ENCODE measurements at places on chromosomes 13 and 19.

DNA sequence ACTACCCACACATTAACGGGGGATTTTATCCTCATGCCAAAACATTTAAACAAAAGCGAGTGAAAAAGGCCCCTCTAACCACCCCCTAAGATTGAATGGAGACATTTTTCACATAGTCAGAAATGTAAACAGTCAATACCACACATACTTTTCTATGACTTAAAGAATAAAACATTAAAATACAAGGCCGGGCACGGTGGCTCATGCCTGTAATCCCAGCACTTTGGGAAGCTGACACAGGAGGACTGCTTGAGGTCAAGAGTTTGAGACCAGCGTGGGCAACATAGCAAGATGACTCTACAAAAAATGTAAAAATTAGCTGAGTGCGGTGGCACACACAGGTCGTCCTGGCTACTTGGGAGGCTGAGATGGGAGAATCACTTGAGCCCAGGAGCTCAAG, 47.3 kb downstream of the MPHOSPH8 start:
- no peak for DNase-seq

GRCh38 chr13:24459234-24459633, 53.3 kb downstream of the PARP4 start:
- no peak for DNase-seq

- no peak for DNase-seq
Measured at GRCh38 chr13:18232994-18233782, 948.4 kb downstream of the TUBA3C start.

GRCh38 chr13:63299866-63300394, 1884.3 kb upstream of the PCDH20 start:
- DNase-seq = no peak

DNA sequence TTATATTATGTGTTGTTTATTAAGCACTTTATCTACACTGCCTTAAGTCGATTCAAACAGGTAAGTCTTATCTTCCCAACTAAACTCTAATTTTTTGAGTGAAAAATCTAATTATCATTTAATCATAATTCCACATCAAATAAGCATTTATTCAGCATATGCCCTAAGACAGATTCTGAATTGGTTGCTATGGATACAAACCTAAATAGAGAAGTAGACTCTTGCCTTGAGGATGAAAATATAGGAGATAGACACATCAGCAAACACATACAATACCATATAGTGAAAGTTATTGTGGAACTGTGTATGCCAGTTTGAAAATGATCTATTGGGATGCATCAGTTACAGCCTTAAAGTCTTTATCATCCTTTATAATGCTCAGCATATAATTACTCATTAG, 1679.9 kb downstream of the SLITRK1 start:
- no peak for DNase-seq

DNA sequence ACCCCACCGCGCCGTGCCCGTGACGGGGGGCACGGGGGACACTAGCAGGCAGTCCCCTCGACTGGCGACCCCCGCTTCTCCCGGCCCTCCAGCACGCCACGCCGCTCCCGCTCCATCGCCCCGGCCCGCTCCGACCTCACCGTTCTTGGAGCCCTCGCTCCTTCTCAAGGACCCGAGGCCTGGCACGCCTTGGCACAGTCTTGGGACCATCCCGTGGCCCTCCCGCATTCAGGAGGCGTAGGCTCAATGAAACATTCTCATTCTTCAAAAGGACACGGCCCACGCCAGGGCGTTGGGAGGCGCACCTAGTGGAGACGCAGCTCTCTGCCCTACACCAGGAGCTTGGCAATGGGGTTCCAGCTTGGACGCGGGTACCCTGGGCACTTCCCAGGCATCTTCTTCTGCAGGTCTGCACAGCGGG, 473 bp upstream of the CERS1 start:
- DNase-seq = peak; percentile 83

GRCh38 chr13:27028683-27029480, 142.7 kb downstream of the USP12 start:
- DNase-seq = no peak

DNA sequence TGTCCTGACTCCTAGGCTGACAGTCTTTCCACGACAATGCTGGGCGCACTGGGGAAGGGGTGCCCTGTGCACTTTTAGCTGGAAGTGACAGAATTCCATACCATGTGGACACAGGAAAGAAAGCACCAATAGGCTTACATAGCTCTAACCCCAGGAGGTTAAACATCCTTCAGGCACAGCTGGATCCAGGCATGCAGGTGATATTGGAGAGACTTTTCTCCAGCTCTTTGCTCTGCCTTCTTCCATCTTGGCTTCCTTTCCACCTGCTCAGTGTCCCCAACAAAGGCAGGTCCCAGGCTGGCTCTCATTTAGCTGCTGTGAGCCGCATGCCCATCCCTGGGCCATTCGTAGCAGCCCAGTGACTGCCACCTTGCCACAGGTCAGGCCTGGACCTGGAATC, 61.1 kb upstream of the LDLR start:
- DNase-seq = no peak

DNA sequence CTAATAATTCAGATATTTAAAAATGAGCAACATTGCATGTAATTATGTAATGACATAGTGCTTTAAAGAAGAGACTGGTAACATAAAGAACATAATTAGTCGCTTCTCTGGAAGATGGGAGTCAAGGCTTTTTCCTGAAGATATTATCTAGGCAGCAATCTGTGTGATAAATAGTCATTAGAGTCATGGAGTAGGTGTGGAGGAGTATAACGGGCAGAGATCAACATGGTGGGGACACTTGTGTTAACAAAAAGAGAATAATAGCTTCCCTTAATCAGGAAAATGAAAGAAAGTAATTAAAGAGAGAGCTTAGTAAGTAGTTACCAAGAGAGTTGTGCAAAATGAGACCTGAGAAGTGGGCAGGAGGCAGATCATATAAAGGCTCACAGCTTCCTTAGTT, 1417.1 kb upstream of the ATXN8OS start:
- no peak for DNase-seq

DNA sequence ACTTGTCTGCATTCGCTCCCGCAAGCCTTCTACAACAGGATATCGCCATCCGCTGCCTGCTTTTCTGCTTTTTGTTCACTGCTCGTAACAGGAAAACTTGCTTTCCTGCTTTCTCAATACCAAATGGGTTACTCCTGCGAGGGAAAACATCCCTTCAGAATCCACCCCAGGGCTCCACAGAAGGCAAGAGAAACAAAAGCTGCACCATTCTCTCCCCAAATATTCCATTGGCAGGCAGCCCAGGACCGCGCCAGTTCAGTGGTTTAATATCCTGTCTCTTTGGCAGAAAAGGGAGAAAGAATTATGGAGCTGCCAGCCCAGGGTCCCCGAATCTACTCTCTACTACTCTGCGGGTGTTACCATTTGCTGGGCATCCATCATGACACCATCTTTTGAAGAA, 84.7 kb upstream of the DOCK9 start:
- no peak for DNase-seq

DNA sequence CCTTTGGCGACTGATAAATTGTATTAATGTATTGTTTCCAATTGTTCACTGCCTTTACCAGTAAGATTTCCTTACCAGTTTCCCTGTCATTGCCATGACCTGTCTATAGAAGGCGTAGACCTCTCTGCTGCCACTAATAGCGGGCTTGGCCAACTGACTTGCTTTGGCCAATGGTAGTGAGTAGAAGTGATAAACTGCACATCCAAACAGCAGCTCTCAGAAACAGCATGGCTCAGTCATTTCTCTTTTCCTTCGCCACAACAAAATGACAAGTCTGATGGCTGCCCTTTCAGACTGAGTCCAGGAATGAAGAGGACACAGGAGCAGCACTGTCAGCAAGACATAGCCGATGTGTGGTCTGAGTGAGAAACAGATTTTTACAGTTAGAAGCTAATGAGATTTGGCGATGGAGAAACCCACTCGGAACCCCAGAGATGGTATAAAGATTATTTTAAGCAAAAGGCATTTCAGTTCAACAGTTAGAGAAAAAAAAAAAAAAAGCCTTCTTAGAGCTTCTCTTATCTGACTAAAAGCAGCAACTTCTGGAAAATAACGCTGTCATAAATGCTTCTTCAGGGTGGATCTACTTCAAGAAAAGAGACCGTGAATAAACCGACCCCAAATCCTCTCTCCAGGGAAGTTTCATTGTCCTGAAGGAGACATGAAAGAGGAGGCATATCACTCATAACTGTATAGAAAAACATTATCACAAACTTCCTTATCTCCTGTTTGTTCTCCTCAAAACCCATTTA, 42.0 kb upstream of the TM9SF2 start:
- DNase-seq = no peak

DNA sequence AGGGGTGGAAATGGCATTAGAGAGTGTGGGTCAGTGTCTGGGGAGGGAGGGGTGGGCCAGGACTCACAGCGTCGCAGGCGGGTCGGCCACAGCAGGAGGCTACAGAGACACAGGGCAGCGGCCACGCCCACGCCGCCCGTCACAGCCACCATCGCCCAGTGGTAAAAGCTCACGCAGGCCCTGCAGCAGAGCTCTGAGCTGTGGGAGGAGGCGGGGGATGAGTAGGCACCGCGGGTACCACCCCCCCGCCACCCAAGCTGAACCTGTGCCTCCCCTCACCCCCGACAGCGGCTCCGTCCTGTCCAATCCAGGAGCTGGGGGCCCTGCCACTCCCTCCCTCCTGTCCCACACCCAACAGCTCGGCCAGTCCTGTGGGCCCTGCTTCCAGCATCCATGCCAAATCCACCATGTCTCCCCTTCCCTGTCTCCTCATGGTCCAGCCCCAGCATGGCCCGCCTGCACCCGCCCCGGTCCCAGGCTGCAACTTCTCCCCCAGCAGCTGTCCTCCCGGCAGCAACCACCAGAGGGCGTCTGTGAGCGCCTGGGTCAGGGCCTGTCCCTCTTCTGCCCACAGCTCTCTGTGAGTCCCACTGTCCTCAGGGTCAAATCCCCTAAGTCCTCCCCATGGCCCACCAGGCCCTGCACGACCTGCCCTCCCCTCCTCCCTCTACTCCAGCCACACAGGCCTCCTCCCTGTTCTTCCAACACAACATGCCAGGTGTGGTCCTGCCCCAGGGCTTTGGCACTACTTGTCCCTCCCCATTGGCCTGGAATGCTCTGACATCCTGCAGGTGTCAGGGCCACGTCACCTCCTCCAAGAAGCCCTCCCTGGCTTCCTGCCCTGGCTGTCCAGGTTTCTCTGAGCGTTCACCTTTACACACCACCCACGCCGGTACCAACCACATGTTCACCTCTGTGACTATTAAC, 6.0 kb downstream of the TEKTIP1 start:
- DNase-seq = peak; percentile 94

DNA sequence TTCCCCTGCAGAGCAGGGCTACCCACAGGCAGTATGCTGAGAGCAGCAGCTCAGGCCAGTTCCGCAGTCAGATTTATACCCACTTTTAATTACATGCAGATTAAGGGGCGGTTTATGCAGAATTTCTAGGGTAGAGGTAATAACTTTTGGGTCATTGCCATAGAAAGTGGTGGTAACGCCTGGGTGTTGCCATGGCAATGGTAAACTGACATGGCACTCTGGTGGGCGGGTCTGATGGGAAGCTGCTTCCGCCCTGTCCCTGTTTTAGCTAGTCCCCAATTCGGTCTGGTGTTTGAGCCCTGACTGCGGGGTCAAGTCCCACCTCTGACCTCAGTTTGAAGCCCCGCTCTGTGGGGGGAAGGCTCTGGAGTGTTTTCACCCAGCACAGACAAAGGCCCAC, 141.1 kb upstream of the VSTM2B start:
- no peak for DNase-seq

- peak; percentile 59 for DNase-seq
Measured at GRCh38 chr19:34806976-34807860, 34.2 kb upstream of the ZNF599 start.

DNA sequence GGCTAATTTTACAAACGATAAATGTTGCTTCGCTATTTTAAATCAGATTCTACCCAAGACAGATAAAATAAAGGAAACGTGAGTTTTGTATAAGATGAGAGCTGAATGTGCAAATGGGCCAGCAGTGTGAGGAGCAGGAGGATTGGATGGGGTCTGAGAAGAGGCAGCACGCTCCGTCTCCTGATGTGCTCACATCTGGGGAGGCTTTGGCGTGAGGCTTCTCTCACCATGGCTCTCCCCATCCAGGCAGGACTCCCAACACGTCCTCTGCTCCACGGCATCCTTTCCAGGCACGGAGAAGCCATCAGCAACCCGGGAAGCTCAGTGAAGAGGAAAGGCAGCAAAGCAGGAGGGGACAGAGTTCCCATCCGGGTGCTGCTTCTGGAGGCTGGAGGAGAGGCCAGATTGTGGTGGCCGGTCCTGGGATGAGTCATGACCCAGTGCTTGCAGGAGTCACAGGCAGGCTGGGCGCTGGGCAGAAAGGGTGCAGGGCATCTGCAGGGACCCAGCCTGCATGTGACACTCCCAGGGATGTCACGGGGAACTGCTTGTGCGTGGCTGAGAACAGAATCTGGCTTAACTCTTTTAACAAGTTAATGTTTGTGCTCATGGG, 47.5 kb downstream of the ZNF536 start:
- peak; percentile 78 for DNase-seq

- no peak for DNase-seq
Measured at GRCh38 chr19:2394054-2394441, 33.3 kb downstream of the TIMM13 start.

DNA sequence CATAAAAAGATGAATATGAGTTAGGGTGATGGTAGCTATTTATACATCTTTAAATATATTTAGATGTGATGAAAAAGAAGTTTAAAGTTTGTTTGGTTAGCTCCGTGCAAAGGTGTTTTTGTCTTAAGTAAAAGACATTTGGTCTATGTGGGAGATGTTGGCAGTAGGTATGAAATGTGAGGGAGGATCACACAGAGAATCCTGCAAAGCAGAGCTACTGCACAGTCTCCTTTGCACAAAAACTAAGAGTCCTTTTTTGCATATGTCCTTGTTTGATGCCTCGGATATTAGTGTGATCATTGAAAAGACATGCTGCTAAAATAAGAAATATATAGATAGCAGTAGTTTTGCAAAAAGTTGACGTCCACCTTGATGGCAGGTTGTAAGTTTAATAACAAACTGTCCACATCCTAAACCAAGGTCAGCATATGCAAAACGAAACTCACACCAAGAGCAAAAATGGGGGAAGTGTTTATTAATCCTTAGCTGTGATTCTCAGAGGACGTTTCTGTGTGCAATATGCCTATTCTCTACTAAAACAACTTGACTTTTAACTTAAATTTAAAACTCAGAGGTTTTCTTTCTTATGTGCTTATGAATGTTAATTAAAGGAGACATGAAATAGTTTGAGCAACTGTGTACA, 870.1 kb downstream of the PCDH9 start:
- no peak for DNase-seq

DNA sequence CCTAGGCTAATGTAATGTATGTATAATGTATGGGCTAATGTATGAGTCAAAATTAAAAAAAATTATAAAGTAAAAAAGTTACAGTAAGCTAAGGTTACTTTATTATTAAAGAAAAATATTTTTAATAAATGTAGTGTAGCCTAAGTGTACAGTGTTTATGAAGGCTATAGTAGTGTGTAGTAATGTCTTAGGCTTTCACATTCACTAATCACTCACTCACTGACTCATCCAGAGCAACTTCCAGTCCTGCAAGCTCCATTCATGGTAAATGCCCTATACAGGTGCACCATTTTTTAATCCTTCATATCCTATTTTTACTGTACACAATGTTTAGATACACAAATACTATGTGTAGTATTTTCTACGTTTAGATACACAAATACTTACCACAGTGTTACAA, 1.8 kb upstream of the TMEM272 start:
- no peak for DNase-seq

- DNase-seq = no peak
Measured at GRCh38 chr19:17455308-17456123, 5.2 kb downstream of the NXNL1 start.

GRCh38 chr13:34044660-34045080, 226.7 kb downstream of the RFC3 start:
- no peak for DNase-seq

GRCh38 chr13:45406421-45406820, 11.8 kb downstream of the SLC25A30 start:
- DNase-seq = peak; percentile 6

- DNase-seq = no peak
Measured at GRCh38 chr13:33793726-33794125, 24.2 kb upstream of the RFC3 start.

Measured in osteocyte (in vitro differentiated cells).